Stimulated activated CD4-positive, alpha-beta T cell treated with anti-CD3 and anti-CD28 coated beads, Interleukin-1b, Interleukin-23, amount 100 ng/mL, for 4 hours (primary cell): ENCODE measurements at places on chromosomes 2 and 18.

DNA sequence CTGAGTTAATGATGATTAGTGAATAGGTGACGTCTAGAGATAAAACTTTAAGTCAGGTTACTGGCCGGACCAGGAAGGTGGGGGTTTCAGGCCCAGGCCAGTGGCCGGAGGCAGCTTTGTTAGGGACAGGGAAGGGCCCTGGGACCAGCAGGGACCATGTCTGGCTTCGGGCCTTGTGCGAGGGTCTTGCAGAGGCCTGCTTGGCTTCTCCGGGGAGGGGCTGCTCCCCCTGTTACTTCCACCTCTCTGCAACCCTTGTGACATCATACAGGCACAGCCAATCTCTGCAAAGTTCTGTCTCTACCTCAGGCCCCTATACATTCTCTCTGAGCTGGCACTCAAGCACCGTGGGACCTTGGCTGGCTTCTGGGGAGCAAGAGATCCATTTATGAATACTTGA is at the start of gene ALLC:
TSS of gene ALLC (plus strand) at position 320 of the 400 bp plus-strand sequence. CDS start 12,958 bp downstream, outside the sequence.
- DNase-seq = no peak

DNA sequence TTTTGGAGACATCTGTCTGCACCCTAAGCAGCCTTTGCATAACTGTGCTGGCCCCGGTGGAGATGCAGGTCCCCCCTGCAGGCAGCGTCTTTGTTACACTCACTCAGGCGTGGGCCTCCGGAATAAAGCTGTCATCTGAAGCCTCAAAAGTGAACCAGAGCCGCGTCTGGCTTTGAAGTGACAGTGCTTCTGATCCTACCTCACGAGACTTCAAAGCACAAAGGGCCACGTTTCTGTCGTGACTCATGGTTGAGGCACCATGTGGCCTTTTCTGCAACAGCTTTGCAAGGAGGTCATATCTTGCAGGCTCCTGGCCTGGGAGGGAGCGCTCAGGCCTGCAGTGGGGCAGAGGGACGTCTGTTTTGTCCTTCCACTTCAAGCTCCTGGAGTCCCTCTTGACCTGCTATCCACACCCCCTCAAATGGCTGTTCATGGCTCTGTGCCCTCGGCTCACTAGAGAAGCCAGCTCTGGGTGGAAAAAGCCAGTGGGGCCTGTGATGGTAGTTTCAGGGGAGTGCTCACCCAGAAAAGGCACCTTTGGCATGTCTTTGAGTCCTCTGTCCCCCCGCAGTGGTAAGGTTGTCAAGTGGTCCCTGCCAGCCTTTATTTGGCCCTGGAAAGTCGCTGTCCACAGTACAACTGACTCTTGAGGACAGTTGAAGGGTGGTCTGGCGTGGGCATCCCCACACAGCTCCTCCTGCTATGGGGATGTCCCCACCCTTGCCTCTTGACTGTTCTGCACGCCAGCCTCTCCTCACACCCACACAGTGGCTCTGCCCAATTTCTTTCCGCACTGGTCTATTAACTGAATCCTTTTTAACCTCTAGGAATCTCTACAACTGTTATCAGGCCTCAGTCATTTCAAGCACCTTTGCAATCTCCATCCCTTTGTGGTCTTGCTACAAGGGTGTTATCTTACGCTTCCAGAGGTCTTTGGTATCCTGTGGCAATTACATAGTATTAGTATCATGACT is 19.3 kb downstream of the GPR55 start:
- DNase-seq = peak; percentile 81

- no peak for DNase-seq
Observed at GRCh38 chr2:38277245-38278116, 99.6 kb downstream of the ATL2 start.

DNA sequence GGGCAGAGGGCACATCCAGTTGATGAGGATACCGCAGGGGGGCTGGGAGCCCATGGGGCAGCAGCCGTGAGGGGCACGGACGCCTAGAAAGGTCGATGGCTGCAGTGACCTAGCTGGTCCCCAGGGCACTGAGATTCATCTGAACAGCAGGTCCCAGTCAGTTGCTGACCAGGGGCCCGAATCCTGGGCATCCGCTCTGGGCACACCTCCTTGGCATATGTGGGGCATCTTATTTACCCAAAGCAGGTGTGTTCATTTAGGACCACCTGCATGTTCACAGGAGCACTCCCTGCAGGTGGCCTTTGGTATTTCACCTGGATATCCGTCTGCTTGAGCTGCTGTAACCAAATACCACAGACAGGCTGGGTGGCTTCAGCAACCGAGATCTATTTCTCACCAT is 72.0 kb upstream of the ODC1 start:
- no peak for DNase-seq

DNA sequence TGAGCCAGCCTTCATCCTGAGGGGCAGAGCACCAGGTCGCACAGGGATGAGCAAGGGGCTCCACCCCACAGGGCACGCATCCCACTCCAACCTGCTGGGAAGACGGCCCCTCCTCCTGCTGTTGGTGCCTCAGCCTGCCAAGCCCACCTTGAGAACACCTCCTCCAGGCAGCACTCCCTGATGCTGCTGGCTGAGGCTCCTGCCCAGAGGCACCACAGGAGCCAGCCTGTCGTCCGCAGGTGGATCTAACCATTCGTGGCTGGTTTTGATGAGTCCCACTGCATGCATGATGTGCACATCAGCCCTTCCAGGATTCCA is 58.4 kb downstream of the BIN1 start:
- DNase-seq = no peak

DNA sequence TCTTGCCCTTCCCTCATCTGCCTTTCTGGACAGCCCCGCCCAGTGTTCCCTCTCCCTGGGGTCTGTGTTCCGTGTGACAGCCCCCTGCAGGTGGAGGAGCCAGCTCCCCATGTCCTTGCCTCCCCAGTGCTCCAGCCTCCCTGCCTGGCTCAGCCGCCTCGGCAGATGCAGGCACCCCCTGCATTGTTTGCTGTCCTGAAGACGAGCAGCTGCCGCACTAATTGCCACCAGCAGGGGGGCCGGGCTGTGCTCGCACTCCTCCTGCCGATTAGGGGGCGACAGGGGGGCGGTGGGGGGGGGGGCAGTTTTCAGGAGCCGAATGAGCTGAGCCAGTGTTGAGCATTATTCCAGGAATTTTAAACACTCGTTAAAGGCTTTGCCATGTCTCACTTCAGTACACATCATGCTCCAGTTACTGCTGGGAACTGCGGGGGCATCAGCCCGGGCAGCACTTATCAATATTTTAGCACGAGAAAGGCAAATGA is 23.3 kb downstream of the SIX3 start:
- no peak for DNase-seq

GRCh38 chr2:204514439-204514838 is 30.8 kb upstream of the PARD3B start:
- DNase-seq = no peak

GRCh38 chr2:27638037-27638637 is 9.3 kb downstream of the GPN1 start:
- DNase-seq = no peak

GRCh38 chr2:69685321-69686048 is 41.9 kb upstream of the AAK1 start:
- no peak for DNase-seq

DNA sequence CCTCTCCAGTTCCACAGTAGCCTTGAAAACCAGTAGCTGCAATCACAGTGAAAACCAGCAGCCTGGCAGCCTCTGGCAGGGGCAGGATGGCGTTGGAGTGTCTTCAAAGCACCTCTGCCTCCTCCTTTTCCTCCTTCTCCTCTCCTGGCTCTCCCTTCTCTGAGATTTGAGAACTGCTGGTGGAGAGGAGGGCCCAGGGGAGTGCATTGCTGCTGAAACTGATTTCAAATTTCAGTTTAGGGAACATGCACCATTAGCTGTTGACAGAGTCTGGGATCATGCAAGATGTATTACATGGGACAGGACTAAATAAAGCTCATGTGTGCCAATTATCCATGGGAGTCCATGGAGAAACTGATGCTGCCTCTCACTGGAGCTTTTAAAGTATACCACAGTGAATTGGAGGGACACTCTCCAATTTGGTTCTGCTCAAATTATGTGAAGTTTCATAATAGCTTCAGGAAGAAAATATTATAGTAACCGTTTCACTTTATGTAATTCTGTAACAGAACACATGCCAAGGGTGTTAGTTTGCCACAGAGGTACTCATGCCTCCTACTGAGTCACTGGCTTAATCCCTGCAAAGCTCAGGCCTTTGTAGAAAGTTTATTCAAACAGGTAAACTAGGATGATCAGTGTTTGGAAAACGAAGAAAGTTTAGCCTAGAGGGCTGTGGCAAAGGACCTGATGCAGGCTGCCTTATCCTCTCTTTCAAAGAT is 146.1 kb downstream of the PRPF40A start:
- DNase-seq = no peak

DNA sequence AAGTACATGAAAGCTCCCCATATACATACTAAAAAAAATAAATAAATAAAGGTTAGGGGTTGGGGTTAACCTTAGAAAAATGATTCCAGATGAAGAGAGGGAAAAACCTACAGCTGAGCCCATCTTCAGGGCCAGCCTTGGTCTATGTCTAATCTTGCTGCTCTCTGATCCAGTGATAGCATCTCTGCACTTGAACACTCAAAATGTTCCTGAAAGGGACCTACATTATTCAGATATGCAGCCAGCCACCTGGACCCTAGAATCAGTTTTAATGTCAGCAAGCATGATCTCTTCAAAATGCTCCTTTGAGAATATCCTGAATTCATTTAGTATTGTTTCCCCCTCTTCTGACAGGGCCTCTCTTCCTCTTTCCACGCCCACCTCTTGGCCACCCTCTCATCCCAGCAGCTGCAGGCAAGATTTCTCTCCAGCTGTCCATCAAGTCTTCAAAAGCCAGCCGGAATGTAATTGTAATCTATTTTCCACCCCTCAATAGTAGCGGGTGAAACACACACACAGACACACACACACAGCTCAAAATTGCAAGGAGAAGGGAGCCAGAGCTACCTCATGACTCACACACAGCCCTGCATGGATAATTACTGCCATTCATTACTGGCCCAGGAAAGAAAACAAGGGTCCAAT is 135.5 kb downstream of the MYO3B start:
- no peak for DNase-seq

- DNase-seq = peak; percentile 57
Observed at GRCh38 chr2:178414266-178415247, 36.4 kb downstream of the PRKRA start.

DNA sequence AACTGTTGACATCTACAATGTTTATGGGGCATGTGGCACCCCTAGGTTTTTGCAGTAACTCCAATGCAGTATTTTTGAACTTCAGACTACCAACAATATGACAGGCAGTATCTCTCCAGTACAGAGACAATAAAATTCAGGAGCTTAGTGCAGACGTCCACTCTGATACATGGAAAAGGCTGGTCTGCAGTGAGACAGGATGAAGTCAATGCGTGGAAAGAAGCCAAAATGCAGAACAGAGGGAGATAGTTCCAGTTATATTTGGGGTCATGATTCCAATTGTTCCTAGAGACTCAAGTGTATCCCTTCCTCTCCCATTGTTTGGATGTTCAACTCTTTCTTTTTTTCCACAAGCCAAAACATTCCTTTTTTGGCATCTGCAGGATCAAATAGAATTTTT is 18.7 kb upstream of the SMAD2 start:
- DNase-seq = no peak

GRCh38 chr2:20614201-20615067 is 36.5 kb downstream of the HS1BP3 start:
- no peak for DNase-seq

DNA sequence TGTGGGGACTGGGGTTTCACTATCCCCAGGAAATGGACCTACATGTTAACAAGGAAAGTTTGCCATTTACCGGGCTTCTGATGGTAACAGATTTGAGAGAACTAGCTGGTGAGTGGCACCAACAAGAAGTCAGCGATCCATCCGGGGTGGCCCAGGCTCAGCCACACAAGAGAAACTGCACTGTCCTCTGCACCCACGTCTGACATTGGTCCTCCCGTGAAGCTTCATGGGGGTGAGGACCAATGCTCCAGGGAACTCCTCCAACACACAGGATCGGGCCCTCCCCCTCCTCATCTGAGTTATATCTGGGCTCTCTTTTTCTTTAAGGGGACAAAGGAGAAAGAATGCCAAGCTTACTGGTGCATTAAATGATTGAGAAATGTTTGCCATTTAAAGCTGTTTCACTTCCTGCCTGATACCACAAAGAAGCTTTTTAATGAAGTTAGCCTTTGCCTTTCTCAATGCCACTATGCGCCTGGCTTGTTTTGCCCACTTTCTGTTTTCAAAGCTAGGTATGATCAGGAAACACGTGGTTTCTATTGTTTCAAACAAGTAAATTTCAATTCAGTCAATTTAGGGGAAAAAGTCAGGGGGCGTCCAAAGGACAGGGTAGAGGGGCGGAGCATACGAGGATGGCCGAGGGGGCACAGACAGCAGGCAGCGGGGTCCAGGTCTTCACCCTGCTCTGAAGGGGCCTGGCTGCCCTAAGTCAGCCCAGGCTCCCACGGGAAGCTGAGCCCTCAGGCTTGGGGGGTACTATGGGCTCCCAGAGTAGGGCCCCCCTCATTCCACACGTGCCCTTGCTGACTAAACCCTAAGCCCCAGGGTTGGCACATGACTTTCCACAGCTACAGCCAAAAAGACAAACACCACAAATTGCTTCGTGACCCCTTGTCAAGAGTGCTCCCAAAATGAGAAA is 204.0 kb upstream of the ID2 start:
- DNase-seq = no peak

GRCh38 chr2:7744827-7745226 is 827.6 kb downstream of the RNF144A start:
- DNase-seq = no peak

DNA sequence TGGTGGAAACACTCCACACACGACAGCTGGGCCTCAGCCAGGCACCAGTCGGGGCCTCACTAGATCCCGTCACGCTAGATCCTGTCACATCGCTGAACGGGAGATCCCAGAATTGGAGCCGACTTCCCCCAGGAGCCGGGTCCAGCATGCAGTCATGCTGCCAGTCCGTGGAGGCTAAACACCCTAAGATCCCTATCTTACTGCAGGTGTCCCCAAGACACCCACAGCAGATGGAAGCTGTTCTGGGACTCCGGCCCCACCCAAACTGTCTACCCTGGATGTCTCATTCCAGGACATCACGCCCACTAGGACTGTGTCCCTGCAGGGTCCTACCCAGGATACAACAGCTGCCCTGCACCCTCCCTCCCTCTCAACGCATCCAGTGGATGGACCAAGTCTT is 23.4 kb downstream of the ZNF516 start:
- no peak for DNase-seq

DNA sequence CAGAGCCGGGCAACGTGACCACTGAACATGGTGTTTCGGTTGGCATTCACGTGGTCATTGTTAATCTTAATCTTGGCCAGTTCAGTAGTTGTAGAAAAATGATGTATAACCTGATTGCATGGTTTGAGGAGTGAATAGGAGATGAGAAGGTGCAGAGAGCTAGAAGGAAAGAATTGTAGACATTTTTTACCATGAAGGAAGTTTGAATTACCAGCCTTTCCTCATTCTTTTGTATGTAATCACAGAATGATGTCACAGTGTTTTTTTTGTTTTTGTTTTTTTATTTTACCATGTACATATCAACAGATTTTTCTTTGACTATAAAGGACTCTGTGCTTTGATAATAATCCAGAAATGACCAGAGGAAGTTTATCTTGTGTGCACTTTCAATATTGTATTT is 126.3 kb downstream of the LTBP1 start:
- no peak for DNase-seq

DNA sequence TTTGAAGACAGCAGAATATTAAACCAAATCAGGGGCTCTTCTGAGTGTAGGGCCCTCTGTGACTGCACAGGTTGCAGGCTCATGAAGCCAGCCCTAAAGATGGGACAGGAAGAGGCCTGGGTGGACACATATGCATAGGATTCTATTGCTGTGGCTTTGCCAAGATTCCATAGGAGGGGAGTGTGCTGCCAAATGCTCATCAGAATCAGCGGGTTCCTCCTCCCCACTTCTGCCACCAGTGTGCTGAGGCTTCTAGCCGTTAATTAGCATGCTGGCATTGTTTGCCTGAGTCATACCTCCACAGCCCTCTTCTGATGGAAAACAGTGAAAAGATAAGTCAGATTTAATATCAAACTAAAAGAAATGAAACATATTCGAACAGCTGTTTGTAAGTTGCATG is 103.9 kb upstream of the TMEFF2 start:
- no peak for DNase-seq
